Nucleus accumbens (tissue), 56 donors: ENCODE measurements at places on chromosomes 16 and 17.

DNA sequence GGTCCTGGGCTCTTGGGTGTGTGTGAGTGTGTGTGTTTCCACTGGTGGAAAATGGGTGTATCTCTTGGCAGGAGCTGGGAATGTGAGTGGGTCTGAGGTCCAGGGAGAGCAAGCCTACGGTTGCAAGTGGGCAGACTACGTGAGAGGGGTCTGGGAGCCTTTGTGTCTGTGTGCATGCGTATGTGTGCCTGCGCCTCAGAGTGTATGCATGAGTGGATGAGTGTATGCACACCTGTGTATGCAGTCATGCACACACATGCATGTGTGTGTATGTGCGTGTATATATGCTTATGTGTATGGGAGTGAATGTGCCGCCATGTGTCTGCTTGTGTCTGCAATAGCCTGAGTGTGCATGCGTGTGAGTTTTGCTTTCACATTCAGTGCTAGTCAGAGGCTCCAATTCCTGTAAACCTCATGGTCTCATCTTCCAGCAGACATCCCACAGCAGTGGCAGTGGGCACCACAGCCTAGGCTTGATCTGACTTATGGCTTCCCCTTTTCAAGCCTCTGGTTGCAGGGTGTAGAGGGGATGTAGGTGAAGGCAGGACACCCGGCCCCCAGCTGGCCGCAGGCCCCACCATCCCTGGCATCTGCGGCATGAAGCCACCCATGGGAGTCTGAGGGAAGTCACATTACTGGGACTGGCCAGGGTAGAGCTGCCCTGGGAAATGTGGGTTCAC lies 19.7 kb upstream of the RMI2 start:
- no peak for DNase-seq

DNA sequence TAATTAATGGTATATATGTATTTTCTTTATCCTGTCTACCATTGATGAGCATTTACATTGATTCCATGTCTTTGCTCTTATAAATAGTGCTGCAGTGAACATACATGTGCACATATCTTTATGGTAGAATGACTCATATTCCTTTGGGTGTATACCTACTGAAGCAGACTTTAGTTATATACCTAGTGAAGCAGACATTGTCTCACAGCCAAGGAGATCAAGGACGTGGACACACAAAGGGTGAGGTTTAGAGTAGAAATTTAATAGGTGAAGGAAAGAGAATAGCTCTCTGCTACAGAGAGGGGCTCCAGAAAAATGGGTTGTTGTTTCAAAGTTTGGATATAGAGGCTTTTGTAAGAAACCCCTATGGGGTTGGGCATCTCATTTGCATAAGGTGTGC lies 700.3 kb downstream of the CDH11 start:
- no peak for DNase-seq

DNA sequence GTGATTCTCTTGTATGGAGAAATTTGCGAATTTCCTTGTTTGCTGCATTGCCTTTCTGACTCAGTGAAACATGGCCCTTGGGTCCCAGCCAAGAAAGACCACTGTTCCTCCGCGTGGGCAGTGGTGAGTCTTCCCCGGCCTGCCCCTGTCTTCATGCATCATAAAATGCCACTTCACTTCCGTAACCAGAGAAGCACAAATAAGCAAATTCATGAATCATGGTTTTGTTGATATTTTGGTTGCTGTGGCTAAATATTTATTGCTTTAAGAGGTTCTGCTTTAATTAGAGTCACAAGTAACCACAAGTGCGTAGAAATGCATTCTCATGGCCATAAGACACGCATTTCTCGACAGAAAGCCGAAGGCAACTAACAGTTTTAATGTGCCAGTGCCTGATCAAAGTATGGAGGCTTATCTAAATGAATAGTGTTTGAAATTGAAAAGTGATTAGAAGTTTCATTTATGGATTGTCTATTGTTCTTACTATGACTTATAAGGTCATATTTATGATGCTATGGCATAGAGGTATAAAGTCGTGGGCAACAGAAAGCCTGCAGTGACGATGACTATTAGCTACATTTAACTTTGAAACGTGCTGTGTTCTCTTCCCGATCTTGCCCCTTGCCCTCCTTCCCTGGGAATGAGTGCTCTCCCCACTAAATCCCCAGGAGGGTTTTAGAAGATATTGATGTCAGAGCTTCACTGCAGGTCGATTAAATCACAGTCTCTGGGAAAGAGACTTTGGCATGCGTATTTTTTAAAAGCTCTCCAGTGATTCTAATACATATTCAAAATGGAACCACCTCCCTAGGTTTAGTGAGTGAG lies 76.0 kb downstream of the WIPI1 start:
- DNase-seq: no peak

DNA sequence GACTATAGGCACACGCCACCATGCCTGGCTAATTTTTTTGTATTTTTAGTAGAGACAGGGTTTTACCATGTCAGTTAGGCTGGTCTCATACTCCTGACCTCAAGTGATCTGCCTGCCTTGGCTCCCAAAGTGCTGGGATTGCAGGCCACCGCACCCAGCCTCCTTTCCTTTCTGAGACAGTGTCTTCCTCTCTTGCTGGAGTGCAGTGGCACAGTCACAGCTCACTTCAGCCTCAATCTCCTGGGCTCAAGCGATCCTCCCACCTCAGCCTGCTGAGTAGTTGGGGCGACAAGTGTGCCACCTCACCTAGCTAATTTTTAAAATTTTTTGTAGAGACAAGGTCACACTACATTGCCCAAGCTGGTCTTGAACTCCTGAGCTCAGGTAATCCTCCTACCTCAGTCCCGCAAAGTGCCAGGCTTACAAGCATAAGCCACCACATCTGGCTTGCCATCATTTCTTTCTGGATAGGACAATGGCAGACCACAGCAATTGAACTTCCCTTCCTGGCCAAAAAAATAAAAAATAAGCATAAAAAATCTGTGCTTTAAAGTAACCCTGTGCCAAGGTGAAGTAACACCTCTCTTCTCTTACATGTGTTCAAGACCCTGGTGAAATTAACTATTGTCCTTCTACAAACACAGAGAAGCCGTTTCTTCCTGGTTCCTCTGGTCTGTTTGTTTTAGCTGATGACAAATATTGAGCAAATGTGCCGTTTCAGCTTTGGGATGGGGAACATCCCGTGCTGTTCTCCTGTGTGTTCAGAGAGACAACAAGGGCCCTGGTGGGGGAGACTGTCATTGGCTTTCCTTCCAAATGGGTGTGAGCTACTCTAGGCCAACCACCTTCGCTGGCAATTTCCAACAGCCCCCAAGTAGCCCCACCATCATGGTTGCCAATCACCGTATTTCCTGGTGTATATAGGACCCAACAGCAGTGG lies 60.2 kb downstream of the EMP2 start:
- no peak for DNase-seq

DNA sequence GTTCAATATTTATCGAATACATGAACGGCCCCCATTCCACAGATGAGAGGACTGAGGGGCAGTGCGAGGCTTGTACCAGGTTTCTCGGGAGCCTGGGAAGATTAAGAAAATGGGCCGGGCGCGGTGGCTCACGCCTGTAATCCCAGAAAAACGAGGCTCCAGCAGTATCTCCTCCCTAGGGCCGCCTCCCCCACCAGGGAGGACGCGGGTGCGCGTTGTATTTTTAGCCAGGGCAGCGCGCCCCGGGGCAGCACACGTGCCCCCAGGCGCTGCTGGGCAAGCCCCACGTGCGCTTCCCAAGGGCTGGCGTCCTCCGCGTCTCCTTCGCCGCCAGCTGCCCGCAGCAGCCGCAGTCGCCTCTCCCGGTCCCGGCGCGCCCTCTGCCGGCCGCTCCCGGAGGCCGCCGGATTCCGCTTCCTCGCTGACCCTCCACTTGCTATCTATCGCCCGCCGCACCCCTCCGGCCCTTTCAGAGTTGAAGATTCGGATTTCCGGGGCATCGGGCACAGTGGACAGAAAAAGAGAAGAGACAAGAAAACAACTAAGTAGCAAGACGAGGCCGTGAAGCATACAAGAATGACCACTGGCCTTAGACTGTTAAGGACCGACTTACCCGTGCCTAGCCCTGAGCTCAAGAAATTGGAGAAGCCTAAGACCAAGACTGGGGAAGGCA lies 1.9 kb upstream of the YBX2 start:
- DNase-seq: peak; percentile 53

DNA sequence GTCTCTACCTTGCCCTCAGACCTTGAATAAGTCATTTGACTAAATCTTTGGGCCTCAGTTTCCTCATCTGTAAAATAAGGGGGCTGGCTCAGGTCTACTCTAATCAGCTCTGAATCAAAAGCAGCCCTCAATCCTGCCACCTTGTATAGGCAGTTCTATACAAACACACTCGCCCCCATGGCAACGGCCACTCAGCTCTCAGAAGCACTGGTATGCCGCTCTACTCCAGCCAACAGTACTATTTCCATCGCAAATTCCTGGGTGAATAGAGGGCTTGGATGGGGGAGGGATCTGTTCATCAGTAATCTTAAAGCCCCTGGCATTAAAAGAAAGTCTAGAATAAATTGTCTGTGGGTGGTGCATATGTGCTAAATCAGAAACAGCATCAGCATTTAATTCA lies 21.2 kb upstream of the TAOK1 start:
- no peak for DNase-seq

GRCh38 chr16:23950898-23951297 lies 115.1 kb downstream of the PRKCB start:
- DNase-seq: peak; percentile 17

DNA sequence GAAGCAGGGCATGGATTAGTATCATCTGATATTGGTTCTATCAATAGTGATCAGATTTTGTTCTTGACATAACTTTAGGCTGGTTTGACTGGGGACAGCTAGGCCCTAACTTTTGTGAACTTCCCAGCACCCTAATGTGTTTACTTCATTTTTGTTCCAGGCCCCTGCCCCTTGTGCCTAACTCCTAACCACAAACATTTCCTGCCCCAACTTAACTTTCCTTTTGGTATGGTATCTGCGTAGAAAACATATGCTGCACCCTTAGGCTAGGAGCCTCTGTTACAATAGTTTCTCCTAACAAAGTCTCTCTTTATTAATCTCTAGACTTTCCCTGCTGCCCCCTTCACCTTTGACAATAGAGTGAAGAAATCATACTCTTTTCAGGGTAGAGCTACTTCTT lies 2.5 kb downstream of the ADPRM start:
- DNase-seq: no peak

DNA sequence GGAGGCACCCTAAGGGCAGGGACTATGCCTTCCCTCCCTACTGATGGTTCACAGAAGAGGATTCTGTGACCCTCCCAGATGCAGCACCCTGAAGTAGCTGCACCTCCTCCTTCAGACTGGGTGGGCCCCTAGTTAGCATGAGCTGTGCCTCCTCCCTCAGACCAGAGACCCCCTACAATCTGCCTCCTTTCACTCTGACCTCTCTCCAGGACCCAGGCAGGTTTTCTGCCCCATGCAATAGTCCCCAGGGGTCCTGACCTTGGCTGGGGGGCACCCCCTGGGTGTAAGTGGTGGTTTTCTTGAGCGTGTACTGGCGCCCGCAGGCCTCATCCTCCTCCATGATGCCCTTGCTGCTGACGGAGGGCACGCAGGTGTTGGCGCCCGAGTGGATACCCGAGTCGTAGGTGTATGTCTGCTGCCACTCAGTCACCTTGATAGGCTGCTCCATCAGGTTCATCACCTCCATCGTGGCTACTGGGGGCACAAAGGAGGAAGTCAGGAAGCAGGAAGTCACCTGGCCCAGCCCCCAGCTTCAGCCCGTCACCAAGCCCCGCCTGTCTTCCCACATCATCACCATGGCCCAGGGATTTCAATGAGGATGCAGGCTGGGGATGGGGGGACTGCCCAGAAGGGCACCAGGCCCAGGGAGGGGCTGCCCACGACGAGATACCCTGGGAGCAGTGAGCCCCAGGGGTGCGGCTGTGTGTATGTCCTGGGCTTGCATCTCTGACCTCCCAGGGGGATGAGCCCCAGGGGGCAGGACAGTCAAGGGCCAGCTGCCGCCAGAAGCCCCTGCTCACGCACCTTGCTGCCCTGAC lies 14.9 kb downstream of the JUP start:
- no peak for DNase-seq

GRCh38 chr16:71421911-71422310 lies 19.9 kb downstream of the TLE7 start:
- DNase-seq: no peak

GRCh38 chr17:17018021-17018441 lies 24.2 kb upstream of the MPRIP start:
- no peak for DNase-seq

GRCh38 chr16:87192452-87193073 lies 124.6 kb downstream of the C16orf95 start:
- DNase-seq: no peak

GRCh38 chr17:40017422-40018080 lies 2.3 kb downstream of the CSF3 start:
- no peak for DNase-seq
